ENCODE measurements at places on chromosomes 2 and 18.

DNA sequence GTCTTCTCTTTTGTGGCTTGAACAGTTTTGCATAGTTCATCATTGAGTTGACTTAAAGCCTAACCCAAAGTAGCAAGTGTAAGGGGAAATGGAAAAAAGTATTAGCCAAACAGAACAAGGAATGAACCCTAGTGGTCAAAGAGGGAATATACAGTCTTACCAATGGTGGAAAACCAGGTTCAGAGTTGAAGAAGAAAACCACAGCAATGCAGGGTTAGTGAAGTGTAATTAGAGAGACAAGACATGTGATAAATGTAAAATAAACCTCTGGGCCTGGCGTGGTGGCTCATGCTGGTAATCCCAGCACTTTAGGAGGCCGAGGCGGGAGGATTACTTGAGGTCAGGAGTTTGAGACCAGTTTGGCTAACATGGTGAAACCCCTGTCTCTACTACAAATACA, 2.4 kb downstream of the TTN start:
- DNase-seq: no peak

DNA sequence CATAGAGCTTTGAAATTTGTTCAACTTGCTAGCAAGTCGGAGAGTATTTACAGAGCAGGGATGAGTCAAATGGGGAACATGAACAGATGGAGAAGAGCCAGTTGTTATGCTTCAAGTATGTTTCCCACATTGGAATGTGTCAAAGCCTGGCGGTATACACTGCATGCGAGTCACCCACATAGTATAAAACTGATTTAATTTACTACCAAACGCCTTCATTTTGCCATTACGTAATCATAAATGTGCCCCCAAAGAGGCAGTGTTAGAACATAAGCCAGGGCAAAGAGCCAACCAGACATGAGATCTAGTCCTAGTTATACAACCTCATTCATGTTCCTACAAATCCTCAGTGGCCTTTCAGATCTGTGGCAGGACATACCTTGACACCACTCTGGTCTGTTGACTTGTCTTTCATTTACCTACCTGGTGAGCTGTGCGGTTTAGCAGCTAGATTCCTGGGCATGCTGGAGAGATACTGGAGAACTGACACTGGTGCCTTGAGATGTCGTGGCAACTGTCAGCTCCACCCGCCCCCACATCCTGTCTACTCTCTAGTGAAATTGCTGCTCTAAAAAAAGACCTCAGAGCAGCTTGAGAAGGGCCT, 21.7 kb upstream of the NRP2 start:
- DNase-seq: no peak

DNA sequence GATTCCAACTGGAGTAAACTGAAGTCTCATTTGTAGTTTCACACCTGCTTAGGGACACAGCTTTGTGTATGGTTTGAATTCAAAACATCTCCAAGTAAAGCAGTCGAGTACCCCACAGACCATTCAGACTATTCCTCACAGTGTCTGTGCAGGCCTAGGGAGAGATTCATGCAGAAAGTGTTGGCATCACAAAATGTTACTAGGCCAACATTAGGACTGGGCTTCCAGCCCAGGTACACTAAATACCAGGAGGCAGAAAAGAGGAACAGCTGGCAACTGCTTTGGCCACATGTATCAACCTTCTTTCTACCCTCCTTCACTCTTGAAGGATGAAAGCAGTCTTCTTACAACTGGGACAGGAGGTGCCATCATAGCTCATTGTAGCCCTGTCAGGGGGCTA, 270.4 kb upstream of the TMEFF2 start:
- no peak for DNase-seq

DNA sequence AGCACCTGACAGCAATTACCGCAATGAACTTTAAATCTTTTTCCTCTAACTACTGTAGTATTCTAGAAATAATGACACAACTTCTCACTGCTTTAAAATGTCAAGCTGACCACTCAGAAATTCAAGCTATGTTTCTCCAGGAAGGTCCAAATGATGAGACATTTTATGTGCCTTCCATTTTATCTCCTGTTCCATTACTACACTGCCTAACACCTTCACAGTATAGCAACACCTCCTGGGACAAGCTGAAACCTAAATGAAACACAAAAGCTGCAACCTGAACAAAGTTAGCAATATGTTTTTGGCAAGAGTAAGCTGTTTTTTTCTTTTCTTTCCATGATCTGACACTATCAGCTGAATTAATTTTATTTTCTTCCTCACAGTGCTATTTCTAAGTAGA, 81.9 kb downstream of the IKZF2 start:
- DNase-seq: no peak

DNA sequence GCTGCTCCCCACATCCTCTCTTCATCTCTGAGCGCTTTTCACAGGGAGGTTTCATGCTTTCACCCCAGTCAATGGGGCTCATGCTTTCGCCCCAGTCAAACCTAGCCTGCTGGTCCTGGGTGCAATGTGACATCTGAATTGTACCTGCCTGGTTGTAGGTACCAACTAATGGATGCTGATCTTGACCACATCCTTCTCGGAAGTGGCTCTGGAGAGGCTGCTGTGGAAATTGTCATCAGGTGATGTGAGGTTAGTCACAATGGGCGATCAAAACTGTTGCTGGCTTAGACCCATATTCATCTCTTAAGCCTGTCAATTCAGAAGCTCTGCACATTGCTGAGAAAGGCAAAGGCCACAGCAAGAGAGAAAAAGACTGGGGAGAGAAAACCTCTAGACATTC, 32.7 kb upstream of the ALKAL2 start:
- no peak for DNase-seq

GRCh38 chr2:238504181-238504931, 77.6 kb downstream of the ASB1 start:
- no peak for DNase-seq

GRCh38 chr18:377088-377487, 109.2 kb upstream of the THOC1 start:
- no peak for DNase-seq

DNA sequence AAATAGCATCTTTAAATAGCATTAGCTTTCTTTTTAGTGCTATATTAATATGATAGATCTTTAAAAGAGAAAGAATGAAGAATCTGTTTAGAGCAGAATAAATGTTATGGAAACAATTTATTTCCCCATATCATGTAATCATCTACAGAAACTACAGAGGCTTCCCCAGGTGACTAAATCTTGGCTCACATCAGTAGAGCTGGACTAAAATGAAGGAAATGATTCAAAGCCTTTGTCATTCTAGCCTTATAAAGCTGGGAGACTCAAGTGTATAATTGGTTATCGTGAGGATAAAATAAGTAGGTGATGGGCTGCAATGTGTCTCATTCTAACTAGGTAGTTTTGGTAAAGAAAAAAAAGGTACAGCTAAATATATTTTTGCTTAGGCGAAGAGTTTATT, 83.2 kb upstream of the UNC80 start:
- DNase-seq: no peak

GRCh38 chr2:38959938-38960608, 70.4 kb downstream of the ARHGEF33 start:
- DNase-seq: peak; percentile 22

- no peak for DNase-seq
These were observed 66.1 kb upstream of the ODC1 start for GRCh38 chr2:10514273-10514672.

DNA sequence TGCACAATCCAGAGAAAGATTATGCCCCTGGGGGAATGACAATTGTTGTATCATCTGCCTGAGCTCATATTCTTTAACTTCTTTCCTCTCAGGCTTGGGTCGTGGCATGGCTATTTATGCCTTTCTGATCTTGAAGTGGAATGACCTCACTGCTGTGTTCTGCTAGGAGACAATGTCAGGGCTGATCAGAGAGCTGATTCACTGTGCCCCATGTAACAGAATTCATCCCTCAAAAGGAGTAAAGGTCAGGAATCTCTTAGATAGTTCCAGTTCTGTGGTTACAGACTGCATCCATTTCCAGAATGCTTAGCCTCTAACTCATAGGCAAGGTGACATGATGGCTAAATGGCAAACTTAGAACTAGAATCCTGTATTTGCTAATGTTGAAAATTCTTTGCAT, 511.7 kb upstream of the CNTNAP5 start:
- no peak for DNase-seq

DNA sequence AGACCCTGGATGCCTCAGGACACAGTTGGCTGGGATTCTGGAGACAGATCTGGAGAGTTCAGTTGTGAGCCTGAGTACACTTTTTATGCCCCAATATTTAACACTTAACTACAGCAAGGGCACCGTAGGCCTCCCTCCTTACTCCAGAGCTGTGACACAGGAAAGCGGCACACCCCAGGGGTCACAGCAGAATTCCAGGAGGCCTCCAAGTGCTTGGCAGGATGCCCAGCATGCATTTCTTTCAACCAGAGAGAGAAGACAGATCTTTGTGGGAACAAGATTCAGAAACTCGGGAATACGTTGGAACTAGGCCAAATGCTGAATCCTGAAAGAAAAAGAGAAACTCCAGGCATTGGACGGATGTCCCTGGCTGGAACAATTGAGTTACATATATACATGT, 199.2 kb upstream of the NT5C1B start:
- no peak for DNase-seq

DNA sequence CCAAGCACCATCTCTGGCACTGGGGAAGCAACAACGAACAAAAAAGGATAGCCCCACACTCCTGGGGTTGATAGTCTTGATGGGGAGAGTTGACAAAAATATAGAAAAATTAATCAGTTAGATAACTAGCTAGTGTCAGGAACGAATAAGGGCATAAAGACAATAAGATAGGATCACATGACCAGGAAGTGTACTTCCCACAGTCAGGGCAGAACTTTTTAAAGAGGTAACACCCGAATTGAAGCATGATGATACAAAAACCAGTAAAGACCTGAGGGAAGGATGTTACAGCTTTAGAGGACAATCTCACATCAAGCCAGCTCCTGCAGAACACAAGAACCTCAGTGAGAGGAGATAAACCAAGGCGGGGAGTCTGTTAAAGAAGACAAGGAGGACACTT, 295.4 kb upstream of the CRIM1 start:
- no peak for DNase-seq

DNA sequence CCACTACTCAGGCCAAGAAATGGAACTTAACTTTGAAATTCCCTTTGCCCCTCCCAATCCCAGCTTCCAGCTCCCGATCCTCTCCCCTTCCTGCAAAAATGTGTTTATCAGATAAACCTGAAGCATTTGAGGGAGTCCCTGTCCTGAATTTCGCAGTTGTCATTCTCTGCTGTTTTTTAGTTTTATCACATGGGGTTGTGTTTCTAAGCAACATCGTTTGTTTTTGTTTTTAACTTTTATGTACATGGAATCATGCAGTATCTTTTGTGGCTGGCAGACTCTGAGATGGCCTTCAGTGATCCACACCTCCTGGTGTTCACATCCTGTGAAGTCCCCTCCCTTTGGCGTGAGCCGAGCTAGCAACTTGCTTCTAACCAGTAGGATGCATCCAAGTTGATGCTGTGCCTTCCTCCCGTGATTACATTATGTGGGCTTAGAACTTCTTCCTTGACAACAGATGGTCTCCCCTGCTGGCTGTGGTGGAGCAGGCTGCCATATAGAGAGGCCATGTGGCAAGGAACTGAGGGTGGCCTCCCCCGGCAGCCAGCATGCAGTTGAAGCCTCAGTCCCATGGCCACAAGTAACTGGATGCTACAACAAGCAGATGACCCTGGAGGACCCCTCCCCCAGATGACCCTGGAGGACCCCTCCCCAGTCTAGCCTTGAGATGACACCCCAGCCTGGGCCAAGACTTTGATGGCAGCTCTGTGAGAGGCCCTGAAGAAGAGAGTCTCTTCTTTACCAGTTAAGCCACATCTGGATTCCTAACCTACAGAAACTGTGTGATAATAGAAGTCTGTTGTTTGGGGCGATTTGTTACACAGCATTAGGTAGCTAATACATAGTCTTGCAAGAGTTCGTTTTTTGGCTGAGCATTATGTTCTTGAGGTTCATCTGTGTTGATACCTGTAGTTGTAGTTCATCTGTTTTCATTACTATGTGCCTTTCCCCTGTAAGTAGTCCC, 27.7 kb downstream of the SH3BP4 start:
- DNase-seq: no peak

DNA sequence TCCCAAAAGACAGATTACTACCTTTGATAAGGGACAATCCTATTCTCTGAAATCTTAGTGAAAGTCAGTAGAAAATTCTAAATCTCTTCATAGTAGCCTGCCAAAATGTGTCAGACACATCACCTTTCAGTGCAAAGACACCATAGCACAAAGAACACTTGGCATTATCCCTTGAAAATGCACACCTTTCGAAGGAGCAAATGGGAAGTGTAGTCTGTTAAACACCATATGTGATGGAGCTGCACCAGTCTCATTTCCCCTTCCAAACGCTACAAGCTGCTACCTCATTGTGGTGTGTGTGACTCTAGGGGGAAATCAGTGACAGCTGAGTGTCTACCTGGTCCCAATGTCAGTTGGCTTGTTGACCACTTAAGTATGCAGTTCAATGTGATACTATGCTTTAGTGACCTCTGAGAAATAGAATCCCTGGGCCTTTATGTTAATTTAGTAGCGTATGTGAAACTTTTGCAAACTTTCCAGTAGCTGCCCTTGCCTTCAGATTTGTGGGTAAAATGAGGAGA, 551.7 kb downstream of the ARHGAP15 start:
- no peak for DNase-seq

GRCh38 chr18:34592961-34593382, 117.1 kb upstream of the DTNA start:
- no peak for DNase-seq

GRCh38 chr2:14621114-14621513, 11.4 kb upstream of the LRATD1 start:
- no peak for DNase-seq

DNA sequence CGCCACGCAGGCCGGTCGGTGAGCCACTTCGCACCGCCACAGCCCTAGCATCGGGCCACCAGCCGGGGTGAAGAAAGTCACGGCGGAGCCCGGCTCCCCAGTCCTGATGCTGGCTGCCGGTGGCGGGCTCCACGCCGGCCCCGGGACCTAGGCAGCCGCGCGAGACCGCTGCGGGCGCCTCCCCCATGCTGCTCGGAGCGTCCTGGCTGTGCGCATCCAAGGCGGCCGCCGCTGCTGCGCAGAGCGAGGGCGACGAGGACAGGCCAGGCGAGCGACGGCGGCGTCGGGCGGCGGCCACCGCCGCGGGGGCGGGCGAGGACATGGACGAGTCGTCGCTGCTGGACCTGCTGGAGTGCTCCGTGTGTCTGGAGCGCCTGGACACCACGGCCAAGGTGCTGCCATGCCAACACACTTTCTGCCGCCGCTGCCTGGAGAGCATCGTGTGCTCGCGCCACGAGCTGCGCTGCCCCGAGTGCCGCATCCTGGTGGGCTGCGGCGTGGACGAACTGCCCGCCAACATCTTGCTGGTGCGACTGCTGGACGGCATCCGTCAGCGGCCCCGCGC, 433 bp downstream of the SH3RF3 start:
- no peak for DNase-seq

DNA sequence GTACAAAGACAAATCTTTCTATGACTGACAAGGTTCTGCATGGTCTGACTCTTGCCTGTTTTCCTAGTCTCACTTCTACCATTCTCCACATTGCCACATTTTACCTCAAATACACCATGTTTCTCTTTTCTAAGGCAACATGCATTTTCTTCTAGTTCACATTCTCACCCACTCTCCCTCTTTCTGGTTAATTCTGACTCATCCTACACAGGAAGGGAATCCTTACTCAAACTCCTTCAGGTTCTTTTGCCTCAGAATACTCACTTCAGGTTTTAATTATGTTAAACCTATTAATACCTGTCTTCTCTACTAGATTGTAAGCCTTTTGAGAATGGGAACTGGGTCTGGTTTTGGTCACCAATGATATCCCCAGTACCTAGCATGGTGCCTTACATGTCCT, 47.2 kb downstream of the MAP2 start:
- no peak for DNase-seq

Data from stimulated activated CD8-positive, alpha-beta memory T cell treated with anti-CD3 and anti-CD28 coated beads, Interleukin-7, amount 100 ng/mL, for 1 hour (primary cell).